Activated T-helper 2 cell treated with anti-CD3 and anti-CD28 coated beads, Interferon-gamma antibody, Interleukin-2, Interleukin-4, amounts not matched to agents 10 μg/mL and 5 μg/mL and 100 μg/mL, durations not matched to agents 14 hours and 24 hours and 36 hours (primary cell): ENCODE measurements at places on chromosomes 6 and 20.

DNA sequence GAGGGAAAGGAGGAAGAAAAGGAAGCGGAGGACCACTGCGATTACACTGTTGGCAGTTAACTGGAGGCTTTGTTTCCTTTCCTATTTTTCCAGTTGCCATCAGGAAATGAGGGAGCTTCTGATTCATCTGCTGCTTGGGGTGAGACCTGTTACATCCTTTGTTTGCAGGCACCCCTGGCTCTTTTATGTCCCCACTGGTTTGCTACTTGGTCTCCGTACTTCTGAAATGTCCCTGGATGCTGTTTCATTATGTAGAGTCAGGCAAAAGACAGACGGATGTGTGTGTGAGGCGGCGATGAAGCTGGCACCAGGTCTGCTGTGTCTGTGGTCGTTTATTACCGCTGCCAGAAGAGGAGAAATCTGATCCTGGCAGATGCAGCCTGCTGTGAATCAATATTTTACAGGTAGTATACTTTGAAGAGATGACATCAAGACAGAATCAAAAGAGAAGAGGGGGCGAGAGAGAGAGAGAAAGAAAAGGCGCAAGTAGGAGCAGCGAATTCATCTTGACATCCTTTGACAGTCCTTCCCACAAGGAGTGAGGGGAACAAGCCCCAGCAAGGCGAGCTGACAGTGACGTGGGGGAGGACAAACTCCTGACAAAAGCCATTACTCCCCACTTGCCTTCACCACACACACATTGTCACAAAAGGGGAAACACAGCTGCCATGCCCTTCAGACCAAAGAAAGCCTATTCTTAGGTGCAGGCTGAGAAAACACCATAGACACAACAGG lies 145.9 kb upstream of the FBXL4 start:
- DNase-seq, result no peak

DNA sequence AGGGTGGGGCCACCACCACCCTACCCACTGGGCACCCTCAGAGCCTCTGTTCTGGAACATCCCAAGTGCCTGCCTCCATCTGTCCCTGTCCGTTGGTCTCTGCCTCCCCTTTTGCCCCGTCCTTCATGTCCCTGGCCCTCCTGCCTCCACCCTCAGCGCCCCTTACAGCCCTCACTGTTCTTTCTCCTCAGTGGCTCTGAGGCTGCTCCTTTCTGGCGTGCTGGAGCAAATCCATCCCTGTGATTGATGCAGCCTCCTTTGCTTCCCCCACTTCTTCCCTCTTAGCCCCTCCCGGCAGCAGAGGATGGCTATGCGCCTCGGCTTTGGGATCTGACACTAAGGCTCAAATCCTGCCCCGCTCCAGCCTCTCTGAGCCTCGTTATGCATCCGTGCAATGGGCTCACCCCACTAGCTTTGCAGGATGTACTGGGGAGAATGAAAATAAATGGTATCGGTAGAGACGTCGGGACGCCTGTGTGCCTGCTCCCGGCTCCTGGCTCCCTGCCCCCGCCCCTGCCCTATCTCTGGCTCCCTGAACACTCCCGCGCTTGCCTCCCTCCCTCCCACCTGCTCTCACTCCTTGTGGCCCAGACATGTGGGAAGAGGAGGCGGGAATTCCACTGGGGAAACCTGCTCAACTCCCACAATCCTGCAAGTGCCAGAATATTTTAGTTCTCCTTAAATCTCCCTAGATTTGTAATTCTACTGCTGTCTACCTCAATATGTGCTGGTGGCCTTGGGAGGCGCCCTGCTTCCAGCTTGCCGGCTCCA lies 13.1 kb downstream of the VSTM2L start:
- no peak for DNase-seq

DNA sequence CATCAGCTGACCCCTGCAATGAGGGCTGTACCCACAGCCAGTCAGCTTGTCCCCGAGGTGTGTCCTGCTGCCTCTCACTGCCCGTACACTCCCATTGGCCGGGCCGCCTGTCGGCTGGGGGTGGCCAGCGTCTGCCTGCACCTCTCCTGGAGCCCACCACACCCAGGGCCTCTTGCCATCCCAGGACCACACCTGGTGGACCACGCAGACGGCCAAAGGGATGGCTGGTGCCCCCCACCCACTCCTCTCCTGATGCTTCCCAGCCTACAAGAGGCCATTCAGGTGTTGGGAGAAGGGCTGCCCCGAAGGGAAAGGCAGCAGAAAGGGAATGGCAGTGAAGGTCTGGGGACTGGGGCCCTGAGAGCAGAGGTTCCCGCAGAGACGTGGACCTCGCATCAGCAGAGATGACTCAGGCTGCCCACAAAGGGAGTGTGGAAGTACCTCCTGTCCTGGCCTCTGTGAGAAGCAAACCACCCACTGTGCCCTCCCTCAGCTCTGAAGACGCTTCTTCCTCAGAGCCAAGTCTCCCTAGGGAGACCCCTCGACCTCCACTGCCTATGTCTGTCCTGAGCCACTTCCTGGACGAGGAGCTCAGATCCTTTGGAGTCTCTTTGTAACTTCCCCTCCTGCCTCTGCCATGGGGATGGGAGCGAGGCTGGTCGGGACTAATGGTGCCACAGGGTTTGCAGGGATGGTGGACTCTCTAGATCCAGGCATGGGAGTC lies 60.9 kb downstream of the PYGB start:
- DNase-seq, result no peak

DNA sequence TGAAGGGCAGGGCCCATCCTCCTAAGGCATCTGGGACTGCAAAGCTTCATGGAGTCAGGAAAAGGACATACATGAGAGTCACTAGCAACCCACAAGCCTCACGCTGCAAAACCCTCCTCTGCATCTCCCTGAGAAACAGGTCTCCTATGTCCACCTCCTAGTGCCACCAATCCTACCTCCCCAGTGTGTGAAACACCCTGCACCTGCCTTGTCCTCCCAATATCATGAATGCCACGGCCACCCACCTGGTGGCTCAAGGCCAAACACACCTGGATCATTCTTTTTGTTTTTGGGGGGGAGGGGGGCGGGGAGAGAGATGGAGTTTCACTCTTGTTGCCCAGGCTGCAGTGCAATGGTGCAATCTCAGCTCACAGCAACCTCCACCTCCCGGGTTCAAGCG lies 90.5 kb downstream of the ZMYND8 start:
- DNase-seq, result no peak

DNA sequence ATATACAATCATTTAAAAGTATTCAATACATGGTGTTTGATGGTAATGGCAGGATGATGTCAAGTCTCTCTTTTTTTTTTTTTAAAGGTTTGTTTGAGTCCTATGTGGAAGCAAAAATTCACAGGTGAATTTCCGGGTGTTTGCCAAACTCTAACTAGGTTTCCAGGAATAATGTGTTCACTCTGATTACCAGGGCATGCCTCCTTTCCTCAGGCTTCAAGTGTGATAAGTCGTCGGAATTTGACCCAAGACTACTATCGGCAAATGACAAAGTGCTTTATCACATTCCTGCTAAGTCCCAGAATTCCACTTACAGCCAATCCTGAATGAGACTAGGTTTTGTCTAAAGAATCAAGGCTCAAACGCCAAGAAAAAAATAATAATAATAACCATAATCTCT lies 7.3 kb downstream of the OARD1 start:
- DNase-seq, result no peak

DNA sequence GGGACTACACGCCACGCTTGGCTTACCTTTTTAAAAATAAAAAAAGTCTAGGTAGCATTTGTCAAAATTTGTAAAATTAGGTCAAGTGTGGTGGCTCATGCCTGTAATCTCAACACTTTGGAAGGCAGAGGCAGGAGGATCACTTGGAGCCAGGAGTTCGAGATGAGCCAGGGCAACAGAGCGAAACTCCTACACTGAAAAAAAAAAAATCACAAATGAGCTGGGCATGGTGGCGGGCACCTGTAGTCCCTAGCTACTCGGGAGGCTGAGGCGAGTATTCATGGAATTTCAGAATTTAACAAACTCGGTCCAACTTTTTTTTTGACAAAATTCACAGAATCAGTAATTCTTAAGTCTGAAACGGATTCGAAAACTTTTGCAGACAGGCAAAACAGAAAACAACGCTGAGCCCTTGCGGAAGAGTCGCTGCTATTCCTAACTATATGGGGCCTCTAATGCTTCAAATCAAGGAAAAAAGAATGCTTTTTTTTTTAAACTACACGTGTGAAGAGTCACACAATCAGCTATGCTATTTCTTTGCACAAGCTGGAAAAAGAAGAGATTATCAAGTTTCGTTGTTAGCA lies 62.9 kb downstream of the GTF2H5 start:
- DNase-seq, result no peak

DNA sequence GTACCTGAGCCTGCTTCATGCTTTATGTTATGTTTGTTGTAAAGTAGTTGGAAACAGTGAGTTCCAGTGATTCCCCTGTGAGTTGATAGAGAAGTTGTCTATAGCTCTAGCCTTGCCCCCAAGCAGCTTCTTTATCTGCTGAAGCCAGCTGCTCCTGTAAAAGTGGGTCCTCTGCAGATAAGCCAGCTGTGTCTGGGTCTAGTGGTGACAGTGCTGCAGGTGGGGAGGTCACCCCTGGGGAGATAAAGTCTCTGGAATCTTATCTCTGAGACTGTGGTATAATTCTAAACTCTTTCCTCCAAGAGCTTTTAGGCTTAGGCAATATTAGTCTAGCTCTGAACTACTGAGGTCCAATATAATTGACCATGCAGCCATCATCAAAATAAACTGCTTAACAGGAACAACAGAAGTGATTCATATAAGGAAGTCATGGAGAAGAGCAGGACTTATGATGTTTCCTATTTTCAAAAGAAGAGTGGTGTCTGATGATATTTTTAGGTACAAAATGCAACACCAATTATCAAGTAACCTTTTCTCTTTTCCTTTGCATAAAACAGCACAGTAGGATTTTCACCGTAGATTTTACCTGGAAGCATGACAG lies 44.2 kb upstream of the TMEM217 start:
- no peak for DNase-seq

DNA sequence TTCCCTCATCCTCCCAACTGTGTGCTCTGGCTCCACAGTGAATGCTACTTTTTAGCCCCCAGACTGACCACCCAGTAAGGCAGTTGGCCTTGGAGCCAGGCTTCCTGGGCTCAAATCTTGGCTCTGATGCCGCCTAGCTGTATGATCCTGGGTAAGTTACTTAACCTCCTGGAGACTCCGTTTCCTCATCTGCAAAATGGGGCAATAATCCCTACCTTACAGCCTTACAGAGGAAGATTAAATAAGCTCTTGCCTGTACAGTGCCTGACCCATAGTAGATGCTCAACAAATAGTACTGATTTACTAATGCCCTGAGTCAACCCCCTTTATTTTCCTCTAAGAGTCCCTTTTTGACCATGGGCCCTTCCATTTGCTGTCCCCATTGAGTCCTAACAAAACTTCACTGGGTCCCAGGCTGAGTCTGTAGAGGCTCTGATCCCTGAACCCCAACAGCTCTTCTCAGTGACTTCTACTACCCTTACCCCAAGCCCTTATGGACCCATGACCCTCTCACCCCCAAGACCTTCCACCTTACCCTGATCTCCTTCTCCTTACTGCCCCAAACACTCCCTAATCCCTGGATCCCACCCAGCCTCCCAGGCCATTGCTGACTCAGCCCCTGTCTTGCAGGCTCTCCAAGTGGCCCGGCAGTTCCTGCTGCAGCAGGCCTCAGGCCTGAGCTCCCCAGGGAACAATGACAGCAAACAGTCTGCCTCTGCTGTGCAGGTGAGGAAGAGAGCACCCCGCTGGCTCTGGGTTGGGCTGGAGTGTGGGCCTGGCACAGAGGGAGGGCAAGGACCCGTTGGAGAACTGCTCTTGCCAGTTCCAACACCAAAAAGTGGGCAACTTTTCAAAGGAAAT lies 31.4 kb downstream of the FOXP4 start:
- no peak for DNase-seq

DNA sequence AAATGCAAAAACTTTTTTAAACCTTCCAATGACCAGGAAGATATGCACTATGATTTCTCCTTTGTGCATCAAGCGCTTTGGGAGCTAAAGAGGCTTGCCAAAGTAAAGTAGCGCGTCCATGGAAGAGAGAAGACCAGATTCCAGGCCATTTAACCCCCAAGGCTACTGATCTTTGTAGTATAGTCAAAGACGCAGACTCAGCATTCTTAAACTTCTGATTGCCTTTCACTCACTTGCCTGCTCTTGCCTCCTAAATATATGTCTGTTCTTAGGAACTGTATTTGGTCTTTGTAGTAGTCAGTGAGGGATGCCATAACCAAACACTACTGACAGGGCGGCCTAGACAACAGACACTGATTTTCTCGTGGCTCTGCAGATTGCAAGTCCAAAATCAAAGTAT lies 426.4 kb downstream of the PRKN start:
- DNase-seq, result no peak
